ENCODE measurements at places on chromosomes 4 and X.

GRCh38 chrX:83658731-83659130 is 150.6 kb downstream of the POU3F4 start:
- DNase-seq = no peak

DNA sequence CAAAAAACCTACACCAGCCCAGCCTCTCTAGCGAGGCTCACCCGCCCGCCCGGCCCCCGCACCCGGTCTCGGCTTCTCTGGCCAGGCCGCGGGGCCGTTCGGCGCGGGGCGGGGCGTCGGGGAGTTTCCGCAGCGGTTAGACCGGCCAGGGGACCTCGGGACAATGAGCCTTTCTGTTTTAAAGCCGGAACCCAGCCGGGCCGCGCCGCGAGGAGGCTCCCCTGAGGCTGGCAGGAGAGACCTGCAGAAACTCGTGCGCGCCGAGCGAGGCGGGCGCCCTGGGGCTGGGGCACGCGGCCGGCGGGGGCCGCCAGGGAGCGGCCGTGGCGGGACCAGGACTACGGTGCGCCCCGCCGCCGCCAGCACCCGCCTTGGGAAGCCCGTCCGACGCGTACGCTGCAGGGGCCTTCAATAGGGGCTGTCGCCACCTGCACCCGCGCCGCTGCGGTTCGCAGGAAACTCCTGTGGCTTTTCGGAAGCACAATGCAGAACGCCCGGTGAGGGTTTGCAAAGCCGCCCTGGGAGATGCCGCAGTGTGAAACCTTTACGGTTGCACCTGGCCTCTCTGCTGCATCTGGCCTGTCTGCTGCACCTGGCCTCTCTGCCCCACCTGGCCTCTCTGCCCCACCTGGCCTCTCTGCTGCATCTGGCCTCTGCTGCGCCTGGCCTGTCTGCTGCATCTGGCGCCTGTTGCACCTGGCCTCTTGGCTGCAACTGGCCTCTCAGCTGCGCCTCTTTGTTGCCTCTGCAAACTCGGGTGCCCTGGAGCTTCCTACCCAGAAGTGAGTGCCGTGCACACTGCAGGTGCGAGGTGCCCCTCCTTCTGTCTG is 63.9 kb downstream of the TRAPPC11 start:
- DNase-seq = peak; percentile 38

- no peak for DNase-seq
Measured at GRCh38 chrX:132127743-132128142, at the start of gene FRMD7. FRMD7 (minus strand) TSS chrX:132128020; CDS start chrX:132127844, 176 bp downstream.

GRCh38 chr4:86280246-86280645 is 79.6 kb downstream of the MAPK10 start:
- no peak for DNase-seq

- no peak for DNase-seq
Measured at GRCh38 chrX:10974920-10975319, 136.2 kb upstream of the HCCS start.
